ENCODE measurements at places on chromosomes 16 and 17.

- no peak for DNase-seq
Observed at GRCh38 chr17:14871921-14872320, 393.2 kb downstream of the PMP22 start.

- no peak for DNase-seq
Observed at GRCh38 chr16:65406116-65406515, 284.3 kb upstream of the CDH11 start.

DNA sequence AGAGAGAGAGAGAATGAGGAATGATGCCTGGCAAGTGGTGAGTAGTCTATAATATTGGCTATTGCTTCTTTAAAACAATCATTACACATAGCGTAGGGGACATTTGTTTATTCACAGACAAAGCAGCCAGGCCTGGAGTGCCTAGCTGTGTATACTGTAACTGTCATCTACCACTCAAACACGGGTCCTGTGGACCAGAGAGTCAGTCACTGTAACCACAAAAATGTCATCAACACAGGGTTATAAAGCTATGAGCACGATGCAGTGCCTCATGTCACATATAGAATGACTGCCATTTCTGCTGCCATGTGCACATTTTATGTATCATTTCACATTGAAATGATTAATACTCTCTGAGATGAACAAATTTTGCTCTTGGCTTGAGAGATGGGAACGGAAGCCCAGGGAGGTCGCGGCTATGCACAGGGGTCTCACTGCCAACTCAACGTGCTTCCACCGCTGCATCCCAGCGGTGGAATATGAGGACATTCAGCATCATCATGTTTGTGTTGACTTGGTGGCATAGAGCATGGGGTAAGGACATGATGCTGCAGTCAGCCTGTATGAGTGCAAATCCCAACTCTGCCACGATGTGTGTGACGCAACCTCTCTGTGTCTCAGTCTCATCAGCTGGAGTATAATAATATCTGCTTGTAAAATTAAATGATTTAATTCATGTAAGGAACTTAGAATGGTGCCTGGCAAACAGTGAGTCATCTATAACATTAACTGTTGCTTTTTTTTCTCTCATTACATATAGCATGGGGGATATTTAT is 3.3 kb downstream of the MT1H start:
- DNase-seq, result no peak

- DNase-seq, result no peak
Observed at GRCh38 chr17:18851201-18851600, 6.7 kb upstream of the PRPSAP2 start.

DNA sequence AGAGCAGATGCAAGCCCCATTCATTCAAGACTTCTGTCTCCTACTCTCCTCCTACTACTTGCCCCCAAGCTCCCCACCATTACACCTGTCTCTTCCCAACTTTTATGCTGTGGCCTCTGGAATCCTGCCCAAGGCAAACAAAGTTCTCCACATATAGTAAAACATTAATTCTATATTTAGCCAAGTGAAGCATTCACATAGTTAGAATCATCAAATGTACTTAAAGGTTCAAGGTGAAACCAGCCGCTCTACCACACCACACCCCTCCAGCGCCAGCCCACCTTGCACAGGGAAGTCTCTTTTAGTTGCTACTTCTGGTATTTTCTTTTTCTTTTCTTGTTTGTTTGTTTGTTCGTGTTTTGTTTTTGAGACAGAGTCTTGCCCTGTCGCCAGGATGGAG is 25.4 kb upstream of the GUCY2D start:
- no peak for DNase-seq

GRCh38 chr16:73025856-73026210 is 22.1 kb downstream of the ZFHX3 start:
- no peak for DNase-seq
